Cortex of kidney (tissue), 1 donor: ENCODE measurements at places on chromosomes 4 and X.

- DNase-seq = no peak
These were observed 244.8 kb upstream of the NOCT start for GRCh38 chr4:138770818-138771217.

GRCh38 chr4:177879851-177880250 lies 437.6 kb upstream of the AGA start:
- DNase-seq = no peak

- DNase-seq = no peak
These were observed 89.0 kb upstream of the GC start for GRCh38 chr4:71872767-71873415.

DNA sequence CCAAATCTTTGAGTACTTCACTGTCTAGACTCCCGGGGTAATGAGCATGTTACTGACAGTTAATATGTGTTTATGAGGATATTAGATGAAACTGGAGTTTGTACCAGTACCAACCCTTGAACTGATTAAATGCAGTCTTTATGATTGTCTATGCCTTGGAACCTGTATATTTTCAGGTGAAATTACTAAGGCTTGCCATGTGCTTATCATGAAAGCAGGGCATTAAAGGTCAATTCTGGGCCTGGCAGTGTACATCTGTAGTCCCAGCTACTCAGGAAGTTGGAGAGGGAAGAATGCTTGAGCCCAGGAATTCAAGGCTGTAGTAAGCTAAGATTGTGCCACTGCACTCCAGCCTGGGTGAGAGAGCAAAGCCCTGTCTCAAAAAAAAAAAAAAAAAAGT lies 27.6 kb downstream of the PHEX start:
- no peak for DNase-seq

DNA sequence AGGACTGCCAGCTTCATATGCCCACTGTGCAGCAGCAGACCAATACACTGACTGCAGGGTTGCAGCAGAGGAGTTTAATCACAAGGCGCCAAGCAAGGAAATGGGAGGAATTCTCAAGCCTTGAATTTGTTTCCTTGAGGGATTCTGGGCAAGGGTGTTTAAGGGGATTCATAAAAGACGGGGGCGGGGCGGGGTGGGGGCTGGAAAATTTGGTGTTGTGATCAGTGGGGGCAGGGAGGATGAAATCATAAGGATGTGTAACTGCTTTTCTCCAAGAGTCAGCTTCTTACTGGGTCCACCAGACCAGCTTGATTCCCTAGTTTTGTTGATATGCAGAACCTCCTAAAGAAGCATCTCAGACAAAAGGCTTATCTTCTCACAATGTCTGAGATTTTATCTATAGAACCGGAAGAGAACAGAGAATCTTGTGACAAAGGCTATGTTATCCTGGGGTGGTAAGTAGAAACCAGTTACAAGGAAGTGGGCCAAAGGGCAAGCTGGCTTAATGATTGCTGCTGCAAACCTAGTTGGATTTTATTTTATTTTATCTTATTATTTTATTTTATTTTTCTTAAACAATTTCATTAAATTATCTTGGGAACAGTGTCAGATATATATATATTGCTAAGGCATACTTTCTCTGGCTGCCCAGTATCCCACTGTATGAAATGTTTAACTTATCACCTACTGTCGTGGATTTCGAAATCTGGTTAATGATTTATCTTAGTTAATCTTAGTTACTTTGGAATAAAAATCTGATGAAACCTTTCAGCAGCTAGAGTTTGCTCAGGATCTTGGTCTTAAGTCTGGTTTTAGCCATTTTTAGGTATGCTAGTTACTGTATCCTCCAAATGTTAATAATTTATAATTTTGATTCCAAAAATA lies 276.4 kb downstream of the RPA4 start:
- DNase-seq = no peak

DNA sequence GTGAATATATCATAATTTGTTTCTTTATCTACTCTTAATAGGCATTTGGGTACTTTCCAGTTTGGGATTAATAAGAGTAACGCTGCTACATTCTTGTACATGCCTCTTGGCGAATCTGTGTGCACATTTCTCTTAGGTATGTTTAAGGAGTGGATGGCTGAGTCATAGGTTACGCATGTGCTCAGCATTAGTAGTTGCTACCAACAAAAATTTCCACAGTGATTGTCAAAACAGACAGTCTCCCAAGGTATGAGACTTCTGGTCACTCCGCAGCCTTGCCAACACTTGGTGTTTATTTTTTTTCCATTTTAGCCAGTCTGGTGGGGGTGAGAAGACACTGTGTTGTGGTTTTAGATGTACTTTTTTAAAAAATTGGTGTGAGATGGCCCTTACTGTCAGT lies 44.6 kb downstream of the FGFBP1 start:
- no peak for DNase-seq

DNA sequence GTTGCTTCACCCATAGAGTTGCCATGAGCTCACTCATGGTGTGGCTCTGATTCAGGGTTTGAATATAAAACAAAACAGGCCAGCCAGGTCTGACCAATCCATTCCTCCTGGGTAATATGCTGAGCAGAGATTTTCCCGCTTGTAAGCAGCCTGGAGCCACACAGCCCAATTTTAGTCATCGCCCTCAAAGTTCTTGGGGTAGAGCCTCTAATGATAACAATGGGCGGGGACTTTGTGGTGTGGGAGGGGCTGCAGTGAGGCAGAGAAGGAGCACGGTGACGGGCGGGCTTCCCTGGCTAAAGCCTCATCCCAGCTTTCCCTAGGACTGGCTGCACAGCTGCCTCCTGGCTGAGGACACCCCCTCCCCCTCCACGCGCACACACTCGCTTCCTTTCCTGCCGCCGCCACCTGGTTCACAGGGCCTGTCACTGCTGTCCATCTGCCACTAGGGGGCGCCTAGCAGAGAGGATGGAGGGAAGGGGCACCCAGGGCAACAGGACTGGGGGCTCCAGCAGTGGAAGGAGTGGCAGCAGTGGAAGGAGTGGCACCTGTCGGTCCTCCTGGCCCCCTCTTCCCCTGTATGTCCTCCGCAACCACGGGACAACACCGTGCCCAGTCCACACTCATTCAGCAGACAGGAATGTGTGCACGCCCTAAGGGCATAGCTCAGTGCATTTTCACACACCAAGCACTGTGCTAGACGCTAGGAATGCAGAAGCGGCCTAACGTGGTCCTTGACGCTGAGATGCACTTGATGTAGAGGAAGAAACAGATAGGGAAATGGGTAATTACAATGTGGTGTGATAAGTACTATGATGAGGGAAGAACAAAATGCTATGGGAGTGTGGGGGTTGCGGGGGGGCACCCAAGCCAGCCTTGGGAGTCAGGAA lies 26.8 kb downstream of the PRPS1 start:
- DNase-seq = no peak

GRCh38 chr4:37437163-37437562 lies 192.6 kb downstream of the NWD2 start:
- no peak for DNase-seq

DNA sequence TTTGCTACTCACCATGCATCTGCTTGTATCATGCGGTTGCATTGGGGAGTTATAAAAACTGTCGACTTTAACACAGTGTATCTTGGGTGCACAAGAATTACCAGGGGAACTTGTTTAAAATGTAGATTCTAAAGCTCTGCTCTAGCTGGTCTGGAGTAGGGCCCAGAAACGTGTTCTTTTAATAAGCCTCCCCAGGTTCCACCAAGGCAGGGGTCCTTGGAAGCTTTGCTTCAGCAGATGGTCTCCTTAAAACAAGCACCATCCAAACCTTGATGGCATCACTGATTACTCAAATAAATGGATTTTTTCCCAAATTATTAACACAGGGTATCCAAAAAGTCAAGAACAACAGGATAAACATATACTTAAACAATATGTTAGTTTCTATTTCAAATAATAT lies 120.2 kb upstream of the NDP start:
- no peak for DNase-seq

DNA sequence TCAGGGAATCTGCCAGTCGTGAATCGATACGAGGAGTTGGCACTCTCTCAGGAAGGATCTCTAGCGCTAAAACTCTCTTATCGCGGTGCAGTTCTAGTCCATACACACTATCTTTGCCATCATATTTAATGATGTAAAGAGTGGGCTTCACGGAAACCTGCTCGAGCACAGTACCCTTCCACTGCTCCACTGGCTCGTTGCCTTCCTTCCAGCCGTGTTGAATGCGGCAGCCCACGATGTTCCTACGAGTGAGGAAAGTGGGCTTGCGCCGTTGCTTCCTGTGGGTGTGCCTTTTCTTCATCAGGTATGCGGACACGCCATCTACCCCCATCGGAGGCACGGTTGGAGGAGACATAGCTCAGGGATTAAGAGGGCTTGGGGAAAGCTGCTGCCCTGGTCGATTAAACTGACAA lies 661 bp downstream of the SPIN4 start:
- no peak for DNase-seq

- no peak for DNase-seq
These were observed at the start of gene TCEAL7 for GRCh38 chrX:103329991-103330390. TSS of gene TCEAL7 (plus strand) at chrX:103330239. CDS start at chrX:103331404, 1,165 bp downstream.

- no peak for DNase-seq
These were observed 89.0 kb downstream of the FAM53A start for GRCh38 chr4:1594871-1595788.

DNA sequence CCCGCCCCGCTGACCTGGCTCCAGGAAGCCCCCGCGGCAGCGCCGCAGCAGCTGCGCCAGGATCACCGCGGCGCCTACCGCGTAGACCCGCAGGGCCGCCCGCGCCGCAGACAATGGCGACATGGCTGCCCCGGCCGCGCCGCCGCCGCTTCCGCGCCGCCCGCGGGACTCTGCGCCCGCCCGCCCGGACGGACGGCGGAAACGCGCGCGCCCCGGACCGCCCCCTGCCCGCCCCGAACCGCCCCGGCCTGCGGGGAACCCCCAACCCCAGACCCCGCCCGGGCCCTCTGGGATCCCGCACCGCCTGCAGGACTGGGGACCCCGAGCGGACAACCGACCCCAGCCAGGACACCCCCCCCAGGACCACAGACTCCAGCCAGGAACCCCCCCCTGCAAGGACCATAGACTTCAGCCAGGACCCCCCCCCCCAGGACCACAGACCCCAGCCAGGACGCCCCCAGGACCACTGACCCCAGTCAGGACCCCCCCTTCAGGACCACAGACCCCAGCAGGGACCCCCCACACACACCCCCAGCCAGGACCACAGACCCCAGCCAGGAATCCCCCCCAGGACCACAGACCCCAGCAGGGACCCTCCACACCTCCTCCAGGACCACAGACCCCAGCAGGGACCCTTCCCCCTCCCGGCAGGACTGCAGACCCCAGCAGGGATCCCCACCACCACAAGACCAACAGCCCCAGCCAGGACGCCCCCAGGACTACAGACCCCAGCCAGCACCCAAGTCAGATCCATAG lies at the start of the genes DHRSX and ZBED1:
Gene DHRSX (minus strand): TSS at position 174 of the 756 bp plus-strand sequence. CDS start 51 bp downstream, at position 123.
Gene ZBED1 (minus strand): TSS at position 174 of the 756 bp plus-strand sequence. CDS start 10,257 bp downstream, outside the sequence.
- no peak for DNase-seq

GRCh38 chrX:9871701-9872268 lies 85.6 kb downstream of the SHROOM2 start:
- DNase-seq = no peak
